ENCODE measurements at places on chromosomes 6 and 20.

DNA sequence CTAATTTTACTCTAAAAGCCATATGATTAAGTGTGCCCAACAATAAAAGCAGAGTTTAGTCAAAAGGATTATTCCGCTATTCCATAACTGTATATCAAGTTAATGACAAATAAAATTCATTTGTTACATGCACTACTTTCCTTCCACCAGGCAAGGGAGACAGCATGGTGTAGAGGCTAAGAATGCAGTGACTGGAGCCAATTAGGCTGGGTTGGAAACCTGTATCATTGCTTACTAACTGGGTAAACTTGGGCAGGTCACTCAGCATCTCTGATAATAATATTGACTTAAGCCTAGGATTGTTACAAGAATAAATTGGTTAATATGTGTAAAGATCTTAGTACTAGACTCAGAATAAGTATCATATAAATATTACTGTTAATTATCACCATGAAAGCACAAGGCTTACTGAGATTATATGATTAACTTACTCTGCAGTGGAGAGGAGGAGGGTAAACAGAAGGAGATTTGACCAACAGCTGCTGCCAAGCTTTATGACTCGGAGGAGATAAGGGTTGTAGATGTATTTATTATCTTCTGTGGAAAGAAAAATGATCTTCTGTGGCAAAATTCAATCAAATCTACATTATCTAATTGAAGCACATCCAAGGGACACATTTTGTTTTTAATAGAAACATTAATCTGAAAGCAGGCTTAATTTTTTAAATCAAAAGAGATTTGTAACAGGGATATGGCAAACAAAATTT is 1459.9 kb downstream of the GRIK2 start:
- no peak overlapping the region for H3K27ac ChIP-seq
- no peaks in the 10 kb centered on the region for H3K27me3 ChIP-seq

DNA sequence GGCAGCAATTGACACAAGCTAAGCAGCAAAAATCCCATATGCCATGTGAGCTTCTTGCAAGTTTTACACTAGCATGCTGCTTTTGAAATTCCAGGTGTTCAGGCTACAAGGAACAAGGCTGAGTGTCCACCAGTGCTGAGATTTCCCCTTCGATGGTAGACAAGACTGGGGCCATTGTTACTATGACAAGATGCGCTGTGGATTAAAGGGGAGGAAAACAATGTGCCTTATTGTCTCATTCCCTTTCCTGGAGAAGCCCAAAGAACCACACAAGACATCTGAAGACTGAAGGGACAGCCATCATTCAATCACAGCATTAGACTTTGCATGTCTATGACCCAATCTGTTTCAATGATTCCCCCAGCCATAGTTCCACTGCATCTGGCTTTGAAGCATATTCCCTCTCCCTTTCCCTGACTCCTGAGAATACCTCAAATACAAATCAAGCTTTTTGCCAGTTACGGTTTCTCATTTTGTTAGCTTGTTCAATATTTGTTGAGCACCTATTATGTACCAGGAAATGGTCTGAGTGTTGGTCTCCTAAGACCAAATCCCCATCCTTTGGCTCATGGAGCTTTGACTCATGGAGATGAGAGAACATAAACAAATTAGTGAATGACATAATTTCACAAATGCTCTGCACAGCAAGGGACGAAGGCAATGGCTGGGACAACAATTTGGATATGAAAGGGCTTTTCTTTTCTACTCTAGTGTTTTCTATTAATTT is 23.4 kb upstream of the SCGN start:
- H3K4me3 ChIP-seq = no peak overlapping the region
- no peaks in the 10 kb centered on the region for H3K4me1 ChIP-seq
- DNase-seq = no peak
- H3K27me3 ChIP-seq = peaks cover 49% of the 10 kb centered on the region

- DNase-seq = no peak
- H3K4me3 ChIP-seq = no peak overlapping the region
- no peaks in the 10 kb centered on the region for H3K36me3 ChIP-seq
- H3K27me3 ChIP-seq = peaks cover 50% of the 10 kb centered on the region
Observed at GRCh38 chr20:21534453-21534852, 20.6 kb upstream of the NKX2-2 start.

- no peak overlapping the region for H3K27ac ChIP-seq
- H3K4me3 ChIP-seq = no peak overlapping the region
- no peaks in the 10 kb centered on the region for H3K36me3 ChIP-seq
- peaks cover 22% of the 10 kb centered on the region for H3K4me1 ChIP-seq
- no peaks in the 10 kb centered on the region for H3K27me3 ChIP-seq
- DNase-seq = no peak
Observed at GRCh38 chr6:16503241-16503775, 258.0 kb downstream of the ATXN1 start.

- H3K4me1 ChIP-seq = peaks cover 26% of the 10 kb centered on the region
- no peak overlapping the region for H3K27ac ChIP-seq
- no peak for DNase-seq
- no peak overlapping the region for H3K4me3 ChIP-seq
Observed at GRCh38 chr6:41376176-41376575, 40.8 kb downstream of the NCR2 start.

DNA sequence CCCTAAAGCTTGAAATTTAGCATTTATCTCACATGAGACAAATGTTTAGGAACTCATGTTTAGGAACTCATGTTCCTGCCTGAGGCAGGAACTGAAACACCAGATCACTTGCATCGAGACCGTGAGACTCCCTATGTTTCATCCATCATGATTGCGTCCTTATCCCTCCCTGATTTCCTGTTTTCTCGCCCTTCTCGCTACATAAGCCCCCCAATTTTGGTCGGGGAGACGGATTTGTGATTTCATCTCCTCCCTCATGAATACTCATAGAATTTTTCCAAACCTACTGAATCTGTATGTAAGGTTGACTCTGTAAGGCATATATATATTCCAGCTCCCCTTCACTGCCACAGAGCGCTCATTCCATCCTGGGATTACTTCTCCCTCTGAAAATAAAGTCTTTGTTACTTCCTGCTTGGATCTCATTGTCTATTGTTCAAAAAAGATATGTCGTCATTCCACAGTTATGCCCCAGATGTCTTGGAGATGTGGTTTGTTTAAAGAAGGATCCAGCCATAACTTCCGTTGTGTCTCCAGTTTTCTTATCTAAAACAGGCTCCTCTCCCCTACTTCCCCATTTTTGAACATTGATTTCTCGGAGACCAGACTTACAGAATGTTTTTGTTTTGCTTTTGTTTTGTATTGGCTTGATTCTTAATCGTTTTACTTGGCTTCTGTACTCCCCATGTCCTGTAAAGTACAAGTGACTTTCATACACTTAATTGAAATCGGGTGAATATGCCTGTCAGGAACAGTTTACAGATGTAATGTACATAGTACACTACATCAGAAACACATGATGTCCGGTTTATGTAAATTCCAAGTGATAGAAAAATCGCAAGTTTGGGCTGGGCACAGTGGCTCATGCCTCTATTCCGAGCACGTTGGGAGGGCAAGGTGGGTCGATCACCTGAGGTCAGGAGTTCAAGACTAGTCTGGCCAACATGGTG is 118.7 kb downstream of the HFE start:
- DNase-seq = no peak
- no peaks in the 10 kb centered on the region for H3K27me3 ChIP-seq
- H3K36me3 ChIP-seq = no peaks in the 10 kb centered on the region
- peaks cover 18% of the 10 kb centered on the region for H3K4me1 ChIP-seq

DNA sequence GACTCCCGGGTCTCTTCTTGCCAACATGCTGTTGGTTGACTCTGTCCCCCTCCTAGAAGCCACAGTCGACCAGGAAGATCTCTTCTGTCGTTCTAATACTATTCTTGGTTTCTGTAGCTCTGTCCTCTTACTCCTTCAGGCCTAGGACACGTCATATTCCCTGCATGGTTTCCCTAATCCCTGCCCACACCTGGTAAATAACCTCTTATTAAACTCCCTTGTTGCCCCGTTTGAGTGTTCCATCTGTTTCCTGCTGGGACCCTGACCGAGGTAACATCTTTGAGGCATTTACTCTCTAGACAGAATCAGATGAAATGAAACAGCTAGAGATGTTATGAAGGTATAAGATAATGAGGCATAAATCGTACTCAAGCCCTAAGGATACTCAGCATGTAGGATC is 68.1 kb downstream of the PLCB4 start:
- H3K4me3 ChIP-seq = no peak overlapping the region
- no peak overlapping the region for H3K27ac ChIP-seq
- no peaks in the 10 kb centered on the region for H3K36me3 ChIP-seq
- DNase-seq = no peak
- no peaks in the 10 kb centered on the region for H3K4me1 ChIP-seq
- H3K27me3 ChIP-seq = no peaks in the 10 kb centered on the region

DNA sequence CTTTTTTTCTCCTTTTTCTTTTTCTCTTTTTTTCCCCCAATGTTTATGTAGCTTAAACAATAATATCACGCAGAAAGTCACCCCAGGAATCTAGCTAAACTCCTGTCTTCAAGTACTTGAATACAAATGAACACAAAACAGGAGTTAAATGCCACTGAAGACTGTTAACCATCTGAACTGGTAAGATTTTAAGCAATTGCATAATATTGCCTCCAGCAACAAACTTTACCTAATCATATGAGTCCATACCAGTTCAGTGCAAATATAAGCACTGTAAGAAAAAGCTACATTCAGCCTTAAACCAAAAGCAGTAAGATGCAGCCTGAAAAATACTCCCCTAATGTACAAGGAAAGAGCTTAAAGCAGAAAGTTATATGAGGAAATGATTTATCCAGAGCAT is 173.9 kb upstream of the TFAP2D start:
- DNase-seq = no peak
- no peaks in the 10 kb centered on the region for H3K36me3 ChIP-seq
- H3K27me3 ChIP-seq = no peaks in the 10 kb centered on the region
- H3K27ac ChIP-seq = no peak overlapping the region
- H3K4me3 ChIP-seq = no peak overlapping the region

- H3K27ac ChIP-seq = no peak overlapping the region
- DNase-seq = no peak
- no peak overlapping the region for H3K4me3 ChIP-seq
- H3K36me3 ChIP-seq = peaks cover 16% of the 10 kb centered on the region
- H3K4me1 ChIP-seq = peaks cover 7% of the 10 kb centered on the region
Observed at GRCh38 chr20:21139881-21140566, 14.1 kb downstream of the KIZ start.

DNA sequence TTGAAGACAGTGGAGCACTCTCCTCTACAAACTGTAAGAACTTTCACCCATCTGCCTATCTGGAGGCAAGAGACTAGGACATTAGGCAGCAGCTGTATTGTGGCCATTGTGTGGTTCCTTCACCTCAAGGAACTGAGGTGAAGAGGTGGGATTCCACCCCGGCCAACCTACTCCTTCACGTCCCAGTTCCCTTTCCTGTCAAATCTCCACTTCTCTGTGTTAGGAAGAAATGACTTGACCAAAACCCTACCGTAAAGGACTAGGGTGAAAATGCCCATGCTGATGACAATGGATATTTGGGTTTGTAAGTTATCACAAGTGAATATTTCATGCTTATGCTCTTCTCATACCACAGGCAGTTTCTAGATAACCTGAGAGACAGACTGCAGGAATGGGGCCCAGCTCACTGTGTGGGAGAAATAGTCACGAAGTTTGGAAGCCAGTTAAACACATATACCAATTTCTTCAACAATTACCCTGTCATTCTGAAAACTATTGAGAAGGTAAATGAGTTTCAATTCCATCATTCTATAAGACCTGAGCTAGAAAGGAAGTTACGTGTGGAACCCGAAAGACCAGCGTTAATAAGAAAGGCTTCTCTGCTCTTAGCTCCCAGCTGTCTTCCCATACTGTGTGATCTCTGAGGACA is 86.6 kb downstream of the ECT2L start:
- no peak for DNase-seq
- H3K36me3 ChIP-seq = no peaks in the 10 kb centered on the region
- H3K4me3 ChIP-seq = no peak overlapping the region
- H3K4me1 ChIP-seq = no peaks in the 10 kb centered on the region
- no peak overlapping the region for H3K27ac ChIP-seq
- no peaks in the 10 kb centered on the region for H3K27me3 ChIP-seq

GRCh38 chr20:19937651-19938420 is 79.3 kb upstream of the NAA20 start:
- no peak for DNase-seq
- H3K4me1 ChIP-seq = peaks cover 28% of the 10 kb centered on the region
- H3K27me3 ChIP-seq = peaks cover 21% of the 10 kb centered on the region
- H3K4me3 ChIP-seq = peak overlapping the region; percentile 80
- H3K27ac ChIP-seq = peak overlapping the region; percentile 81

DNA sequence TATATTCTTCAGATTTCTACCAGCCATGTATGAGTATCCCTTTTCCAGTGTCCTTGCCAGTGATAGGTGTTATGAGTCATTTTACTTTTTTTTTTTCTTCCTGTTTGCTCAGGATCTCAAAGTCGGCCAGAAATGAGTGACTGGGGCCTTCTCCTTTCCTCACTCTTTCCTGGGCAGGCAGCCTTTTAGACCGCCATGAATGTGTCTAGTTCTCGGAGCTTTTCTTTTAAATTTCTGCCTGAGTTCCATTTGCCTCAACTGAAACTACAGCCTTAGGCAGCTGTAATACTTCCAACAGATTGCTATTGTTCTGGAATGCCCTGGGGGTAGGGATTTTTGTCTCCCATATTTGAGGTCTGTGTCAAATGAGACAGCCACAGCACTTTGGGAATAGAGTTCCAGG is 83.7 kb downstream of the STXBP5 start:
- no peaks in the 10 kb centered on the region for H3K27me3 ChIP-seq
- H3K4me1 ChIP-seq = peaks cover 13% of the 10 kb centered on the region
- H3K36me3 ChIP-seq = peaks cover 2% of the 10 kb centered on the region
- no peak for DNase-seq
- H3K4me3 ChIP-seq = no peak overlapping the region

GRCh38 chr20:24598996-24599395 is 129.6 kb downstream of the SYNDIG1 start:
- no peak overlapping the region for H3K4me3 ChIP-seq
- no peak overlapping the region for H3K27ac ChIP-seq
- H3K27me3 ChIP-seq = peaks cover 6% of the 10 kb centered on the region
- peaks cover 3% of the 10 kb centered on the region for H3K36me3 ChIP-seq

- H3K36me3 ChIP-seq = peaks cover 3% of the 10 kb centered on the region
- no peak overlapping the region for H3K27ac ChIP-seq
- H3K27me3 ChIP-seq = no peaks in the 10 kb centered on the region
- H3K4me3 ChIP-seq = no peak overlapping the region
Observed at GRCh38 chr6:129598244-129599187, 111.5 kb downstream of the ARHGAP18 start.

- H3K36me3 ChIP-seq = no peaks in the 10 kb centered on the region
- H3K27me3 ChIP-seq = no peaks in the 10 kb centered on the region
- peaks cover 21% of the 10 kb centered on the region for H3K4me1 ChIP-seq
- DNase-seq = no peak
- H3K4me3 ChIP-seq = no peak overlapping the region
Observed at GRCh38 chr20:41011551-41012067, 17.0 kb upstream of the TOP1 start.

- peaks cover 12% of the 10 kb centered on the region for H3K4me1 ChIP-seq
- H3K27me3 ChIP-seq = peaks cover 43% of the 10 kb centered on the region
- H3K4me3 ChIP-seq = no peak overlapping the region
- no peak for DNase-seq
- no peak overlapping the region for H3K27ac ChIP-seq
Observed at GRCh38 chr6:32462609-32463008, 22.9 kb downstream of the HLA-DRA start.

All from T-helper 17 cell (primary cell).